ENCODE measurements at places on chromosomes 1 and 21.

- no peaks in the 10 kb centered on the region for H3K27me3 ChIP-seq
- no peak for DNase-seq
- no peak overlapping the region for H3K4me3 ChIP-seq
- peak overlapping the region; percentile 18 for H3K27ac ChIP-seq
- no peaks in the 10 kb centered on the region for H3K4me1 ChIP-seq
These were observed 48.3 kb upstream of the NADK start for GRCh38 chr1:1826356-1827088.

DNA sequence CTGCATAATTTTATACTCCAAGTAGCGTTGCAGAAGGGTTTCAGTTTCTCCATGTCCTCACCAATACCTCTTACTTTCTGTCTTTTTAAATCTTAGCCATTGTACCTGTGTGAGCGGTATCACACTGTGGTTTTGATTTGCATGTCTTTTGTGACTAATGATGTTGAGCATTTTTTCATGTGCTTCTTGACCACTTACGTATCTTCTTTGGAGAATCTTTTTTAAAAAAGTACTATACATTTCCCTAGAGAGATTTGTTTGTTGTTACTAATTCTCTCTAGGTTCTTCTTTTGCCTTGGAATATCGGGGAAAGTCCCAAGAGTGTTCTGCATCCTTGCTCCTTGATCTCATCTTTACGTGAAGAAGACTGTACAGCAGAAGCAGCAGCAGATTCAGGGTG is 81.8 kb upstream of the WARS2 start:
- DNase-seq: no peak
- H3K27me3 ChIP-seq: no peaks in the 10 kb centered on the region
- H3K36me3 ChIP-seq: no peaks in the 10 kb centered on the region
- H3K4me3 ChIP-seq: no peak overlapping the region

GRCh38 chr21:37224861-37225839 is 42.0 kb downstream of the VPS26C start:
- no peaks in the 10 kb centered on the region for H3K27me3 ChIP-seq
- H3K27ac ChIP-seq: no peak overlapping the region
- peak; percentile 36 for DNase-seq
- peak overlapping the region; percentile 18 for H3K4me3 ChIP-seq

GRCh38 chr1:113579256-113580018 is 179.8 kb downstream of the PHTF1 start:
- no peak overlapping the region for H3K27ac ChIP-seq
- no peak for DNase-seq
- no peaks in the 10 kb centered on the region for H3K4me1 ChIP-seq
- H3K4me3 ChIP-seq: no peak overlapping the region
- H3K27me3 ChIP-seq: no peaks in the 10 kb centered on the region

GRCh38 chr1:11746092-11746491 is 10.2 kb downstream of the AGTRAP start:
- no peak overlapping the region for H3K27ac ChIP-seq
- no peak for DNase-seq
- H3K27me3 ChIP-seq: no peaks in the 10 kb centered on the region
- H3K36me3 ChIP-seq: peaks cover 7% of the 10 kb centered on the region
- no peak overlapping the region for H3K4me3 ChIP-seq

Data from thymus (tissue), 14 donors.